COLO829 (cell line): ENCODE measurements at places on chromosomes 16 and 17.

GRCh38 chr17:45227101-45227925, 5.6 kb downstream of the FMNL1 start:
- DNase-seq: no peak

- DNase-seq: no peak
These were observed 3.6 kb downstream of the NDUFAF8 start for GRCh38 chr17:81242421-81243332.

GRCh38 chr17:65482201-65482600, 79.2 kb downstream of the AXIN2 start:
- DNase-seq: no peak

DNA sequence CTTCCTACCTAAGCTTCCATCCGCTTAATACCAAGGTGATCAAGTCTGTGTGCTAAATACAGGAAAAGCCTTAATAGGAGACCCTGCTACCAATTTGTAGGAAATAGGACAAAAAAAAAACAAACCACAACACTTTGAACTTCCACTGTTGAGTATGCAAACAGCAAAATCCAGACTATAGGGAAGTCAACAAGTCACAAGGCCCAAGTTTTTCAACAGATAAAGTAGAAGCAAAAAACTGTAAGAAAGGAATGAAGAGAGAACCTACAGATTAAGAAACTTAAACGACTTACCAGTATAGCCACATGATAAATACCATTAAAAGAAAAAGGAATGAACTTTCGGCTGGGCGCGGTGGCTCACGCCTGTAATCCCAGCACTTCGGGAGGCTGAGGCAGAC, 7.4 kb downstream of the USP22 start:
- no peak for DNase-seq

GRCh38 chr16:23668225-23668624, 10.5 kb upstream of the PLK1 start:
- DNase-seq: no peak
